ENCODE measurements at places on chromosomes 11 and 22.
A peak's percentile ranks its signal among the peaks of the same experiment; 100 is the strongest.

DNA sequence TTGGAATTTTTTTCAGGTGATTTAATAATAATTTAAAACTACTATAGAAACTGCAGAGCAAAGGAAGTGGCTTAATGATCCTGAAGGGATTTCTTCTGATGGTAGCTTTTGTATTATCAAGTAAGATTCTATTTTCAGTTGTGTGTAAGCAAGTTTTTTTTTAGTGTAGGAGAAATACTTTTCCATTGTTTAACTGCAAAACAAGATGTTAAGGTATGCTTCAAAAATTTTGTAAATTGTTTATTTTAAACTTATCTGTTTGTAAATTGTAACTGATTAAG lies 3.4 kb downstream of the MALAT1 start:
- no peak for DNase-seq

DNA sequence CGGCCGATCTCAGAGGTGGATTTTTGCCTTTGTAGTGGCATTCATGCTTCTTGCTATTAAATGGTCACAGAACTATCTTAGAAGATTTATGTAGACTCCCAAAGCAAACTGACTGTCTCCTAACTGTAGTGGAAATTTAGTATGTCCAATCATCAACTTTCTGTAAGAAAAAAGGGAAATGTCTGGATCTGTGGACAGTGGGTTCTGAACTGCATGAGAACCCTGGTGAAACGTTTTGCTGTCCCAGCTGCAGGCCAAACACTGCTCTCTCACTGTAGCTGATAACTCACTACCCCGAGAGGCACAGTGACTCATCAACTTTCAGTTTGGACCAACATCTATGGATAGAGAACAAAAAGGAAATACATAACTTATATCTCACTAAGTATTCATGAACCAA lies 387.1 kb downstream of the SOX6 start:
- no peak for DNase-seq

DNA sequence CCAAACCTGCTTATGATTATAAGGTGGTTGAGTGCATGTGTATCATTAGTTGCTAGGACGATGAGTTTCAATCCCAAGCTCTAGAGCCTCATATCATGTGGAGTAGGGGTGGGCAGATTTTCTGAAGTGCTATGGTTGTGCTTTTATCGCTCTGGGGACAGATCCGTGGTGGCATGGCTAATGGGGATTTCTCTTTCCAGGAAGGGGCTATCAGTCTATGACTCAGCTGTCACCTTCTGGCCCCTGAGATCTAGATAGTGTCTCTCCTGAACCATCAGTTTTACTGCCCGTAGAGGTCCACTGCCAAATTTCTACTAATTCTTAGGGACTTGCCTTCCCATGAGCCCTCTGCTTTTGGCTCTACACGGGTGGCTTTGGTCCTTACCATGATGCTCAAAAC lies 51.8 kb downstream of the FDX1 start:
- DNase-seq: no peak

GRCh38 chr11:66118847-66119246 lies 48.8 kb downstream of the PACS1 start:
- no peak for DNase-seq

GRCh38 chr22:24588381-24588756 lies 4.5 kb downstream of the LRRC75B start:
- no peak for DNase-seq

DNA sequence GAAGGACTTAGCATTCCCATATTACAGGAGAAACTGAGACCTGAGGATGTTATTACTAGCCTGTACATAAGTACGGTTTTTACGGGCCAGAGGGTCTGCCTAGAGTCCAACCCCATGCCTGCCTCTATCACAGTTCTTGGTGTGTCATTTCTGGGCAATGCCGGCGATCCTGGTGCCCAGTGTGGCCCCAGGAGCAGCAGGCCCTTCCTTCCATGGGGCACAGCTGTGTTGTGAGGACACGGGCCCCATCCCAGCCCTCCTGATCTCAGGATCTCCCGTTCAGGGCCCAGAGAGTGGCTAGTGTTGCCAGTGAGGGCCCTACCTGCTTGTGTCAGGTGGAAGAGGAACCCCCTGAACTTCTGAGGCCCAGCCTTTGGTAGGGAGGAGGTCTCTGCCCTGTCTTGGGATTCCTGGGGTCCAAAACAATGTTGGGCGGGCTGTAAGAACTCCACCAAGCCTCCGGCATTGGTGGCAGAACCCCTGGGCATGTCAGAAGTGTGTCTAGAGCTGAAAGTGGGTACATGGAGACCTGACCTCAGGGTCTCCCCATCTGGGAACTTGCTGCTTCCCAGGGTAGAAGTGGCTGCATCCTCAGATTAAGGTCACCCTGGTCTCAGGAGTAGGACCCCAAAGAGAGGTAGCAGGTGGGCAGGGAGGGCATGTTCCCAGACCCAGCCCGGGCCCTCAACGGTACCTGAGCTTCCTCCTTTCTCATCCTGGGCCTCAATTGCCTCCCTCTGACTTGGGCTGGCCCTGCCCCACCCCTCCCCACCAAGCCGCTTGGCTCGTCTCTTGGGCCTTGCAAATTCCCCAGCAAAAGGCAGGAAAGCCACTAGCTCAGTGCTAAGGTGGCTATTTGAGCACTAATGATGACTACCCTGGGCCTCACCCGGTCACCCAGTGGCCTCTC lies 74.6 kb upstream of the KCNQ1OT1 start:
- DNase-seq: peak; percentile 24

- DNase-seq: no peak
Observed at GRCh38 chr11:3667149-3668035, 3.8 kb downstream of the CHRNA10 start.

GRCh38 chr11:61509043-61510029 lies 787 bp downstream of the LRRC10B start:
- DNase-seq: peak; percentile 79

DNA sequence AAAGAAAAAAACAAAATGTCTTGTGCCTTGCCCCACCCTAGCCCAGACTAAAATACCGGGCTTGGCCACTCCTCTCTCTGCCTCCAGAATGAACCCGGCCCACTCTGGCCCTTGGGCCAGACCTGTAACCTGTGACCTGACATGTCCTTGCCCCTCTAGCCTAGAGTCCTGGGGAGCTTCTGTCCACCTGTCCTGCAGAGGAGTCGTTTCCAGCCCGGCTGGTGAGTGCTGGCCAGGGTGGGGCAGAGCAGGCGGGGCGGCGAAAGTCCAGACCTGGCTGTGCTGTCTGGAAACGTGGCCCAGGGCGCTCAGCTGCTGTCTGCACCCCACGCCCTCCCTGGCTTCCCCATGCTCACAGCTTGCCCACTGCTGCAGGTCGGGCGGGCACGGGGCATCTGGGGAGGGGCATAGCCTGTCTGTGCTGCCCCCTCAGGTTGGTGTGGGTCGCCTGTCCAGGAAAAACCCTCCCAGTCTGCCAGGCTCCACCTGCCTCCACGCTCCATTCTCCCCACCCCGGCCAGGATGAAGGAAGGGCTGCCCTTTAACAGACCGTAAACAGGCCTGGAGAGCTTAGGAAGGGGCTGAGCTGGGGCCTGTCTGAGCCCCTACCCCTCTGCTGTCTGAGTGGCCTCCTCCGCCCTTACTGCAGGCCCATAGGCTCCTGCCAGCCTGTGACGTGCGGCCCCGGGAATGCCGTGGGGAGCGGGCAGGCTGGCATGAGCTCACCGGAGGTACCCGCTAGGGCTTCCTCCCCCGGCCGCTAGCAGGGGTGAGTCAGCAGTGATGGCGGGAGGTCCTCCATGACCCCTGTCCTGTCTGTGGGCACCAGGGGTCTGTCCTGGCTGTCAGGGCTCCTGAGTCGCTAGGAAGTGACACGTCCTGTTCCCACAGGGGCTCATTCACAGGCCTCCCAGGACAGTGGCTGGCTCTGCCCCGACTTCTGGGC lies 1.9 kb downstream of the CD151 start:
- DNase-seq: no peak

- peak; percentile 16 for DNase-seq
Observed at GRCh38 chr22:47127441-47127871, 365.0 kb downstream of the TBC1D22A start.

DNA sequence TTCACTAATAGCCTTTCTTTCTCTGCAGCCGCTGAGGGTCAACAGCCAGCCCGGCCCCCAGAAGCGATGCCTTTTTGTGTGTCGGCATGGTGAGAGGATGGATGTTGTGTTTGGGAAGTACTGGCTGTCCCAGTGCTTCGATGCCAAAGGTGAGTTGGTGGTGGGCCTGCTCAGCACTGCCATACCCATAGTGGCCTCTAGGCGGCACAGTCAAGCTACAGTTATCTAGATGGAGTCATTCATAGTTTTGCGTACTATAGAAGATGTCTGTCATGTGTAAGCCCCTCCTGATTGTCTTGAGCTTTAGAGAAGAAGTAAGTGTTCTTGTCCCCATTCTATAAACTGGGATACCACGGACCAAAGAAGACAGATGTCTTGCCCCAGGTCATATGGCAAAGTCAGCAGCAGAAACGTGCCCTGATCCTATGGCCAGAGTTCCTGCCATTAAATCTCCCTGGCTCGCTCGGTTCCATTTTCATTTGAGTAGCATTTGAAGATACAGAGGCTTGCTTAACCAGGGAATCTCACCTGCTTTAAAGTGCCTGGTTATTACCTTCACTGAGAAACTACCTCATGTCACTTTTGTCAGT lies 42.1 kb upstream of the CRTAM start:
- peak; percentile 76 for DNase-seq

GRCh38 chr11:129803533-129803932 lies 12.1 kb upstream of the TMEM45B start:
- no peak for DNase-seq

DNA sequence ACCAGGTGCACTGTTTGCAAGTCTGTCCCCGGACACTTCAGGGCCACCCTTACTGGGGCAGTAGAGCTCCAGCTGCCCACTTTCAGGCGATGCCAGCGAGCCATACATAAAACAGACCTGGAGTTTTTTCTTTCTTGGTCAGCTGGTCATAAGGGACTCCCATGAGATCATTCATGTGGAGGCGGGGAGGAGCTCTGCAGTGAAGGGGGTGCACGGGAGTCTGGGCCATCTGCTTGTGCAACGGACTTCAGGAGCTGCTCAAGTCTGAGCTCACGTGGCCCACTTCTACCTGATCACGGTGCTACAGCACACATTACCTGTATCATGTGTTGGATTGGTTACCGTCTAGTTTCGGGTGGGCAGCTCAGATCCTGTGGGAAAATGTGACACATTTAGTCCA lies 9.2 kb upstream of the MRGPRF start:
- no peak for DNase-seq

DNA sequence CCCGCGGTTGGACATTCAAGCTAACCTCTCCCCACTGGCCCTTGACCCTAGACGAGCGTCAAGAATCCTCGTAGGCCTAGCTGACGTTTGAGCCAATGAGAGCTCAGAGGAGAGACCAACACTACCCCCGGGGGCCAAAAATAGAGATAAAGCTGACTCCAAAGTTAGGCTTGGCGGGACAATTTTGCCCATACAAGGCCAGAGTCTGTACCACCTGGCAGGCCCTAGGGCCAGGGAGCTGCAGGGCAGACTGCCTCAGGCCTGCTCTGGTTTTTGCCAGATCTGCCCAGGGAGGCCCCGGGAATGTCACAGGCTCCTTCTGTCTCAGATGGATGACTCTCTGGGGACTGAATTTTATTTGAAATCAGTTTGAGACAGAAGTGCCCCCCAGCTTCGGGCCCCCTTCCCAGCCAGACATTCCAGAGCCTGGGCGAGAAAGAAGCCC lies 40.8 kb upstream of the ACCSL start:
- no peak for DNase-seq

DNA sequence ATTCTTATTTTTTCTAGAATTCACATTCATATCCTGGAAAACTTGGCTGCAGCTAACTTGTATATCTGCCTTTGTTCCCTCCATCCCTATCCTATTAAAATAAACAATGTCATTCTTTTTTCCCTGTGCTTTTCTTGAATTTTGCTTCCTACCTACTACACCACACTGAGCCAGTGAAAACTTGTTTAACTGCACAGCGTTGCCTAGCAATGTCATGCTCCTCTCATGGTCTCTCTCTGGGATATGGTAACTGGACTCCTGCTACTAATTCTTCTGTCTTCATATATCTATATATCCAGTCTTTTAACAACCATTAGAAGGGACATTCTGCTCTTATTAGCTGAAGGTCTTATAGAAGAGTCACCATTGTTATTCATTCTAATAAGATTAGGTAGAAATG lies 434.4 kb downstream of the METTL15 start:
- DNase-seq: no peak

GRCh38 chr11:68145120-68145866 lies 24.1 kb upstream of the CHKA start:
- peak; percentile 25 for DNase-seq
